Left lung (tissue), 14 donors: ENCODE measurements at places on chromosomes 16 and 17. TPM values are rescaled to one million over a fixed set of nuclear protein-coding genes. Genes with fewer than 3 reads are reported as not detected.

Gene PRKCB
- 46.4 TPM for polyA plus RNA-seq

Gene SALL1
- polyA plus RNA-seq: 0.35 TPM

Gene FBXL16
- polyA plus RNA-seq: 0.93 TPM

Gene VTN
- polyA plus RNA-seq: 0.92 TPM

Gene CDH11
- 335 TPM for polyA plus RNA-seq

Gene CIITA
- polyA plus RNA-seq: 6.3 TPM

Gene HBA1
- polyA plus RNA-seq: 1,281 TPM
